ENCODE measurements at places on chromosomes 7 and 10.

DNA sequence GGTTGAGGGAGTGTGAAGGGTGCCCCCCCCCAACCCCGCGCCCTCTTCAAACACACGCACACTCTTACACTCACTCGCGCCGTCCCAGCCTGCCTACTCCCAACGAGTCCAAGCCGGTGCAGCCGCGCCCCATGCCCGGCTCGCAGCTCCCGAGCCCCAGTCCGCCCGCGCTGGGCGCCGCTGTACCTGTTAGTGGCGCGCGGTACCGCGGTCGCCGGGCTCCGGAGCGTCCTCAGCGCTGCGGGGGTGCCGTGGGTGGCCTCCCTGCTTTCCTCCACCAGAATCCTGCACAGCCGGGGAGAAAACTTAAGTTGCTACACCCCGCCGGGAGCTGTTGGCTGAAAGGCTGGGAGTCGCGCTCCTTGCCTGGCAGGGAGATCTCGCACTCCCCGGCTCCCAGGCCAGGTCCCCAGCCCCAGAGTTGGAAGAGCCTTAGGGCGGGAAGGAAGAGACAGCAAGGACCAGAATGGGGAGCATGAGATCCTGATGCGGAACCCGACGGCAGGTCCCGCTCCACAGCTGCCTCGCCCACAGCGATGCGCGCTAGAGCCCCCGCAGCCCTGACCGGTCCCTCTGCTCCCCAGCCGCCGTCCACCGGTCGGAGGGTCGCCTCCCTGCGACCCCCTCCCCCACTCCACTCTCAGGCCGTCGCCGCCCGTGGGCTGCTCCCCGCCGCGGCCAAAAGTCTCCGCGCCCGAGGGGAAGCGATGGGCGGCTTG is 863 bp downstream of the ST8SIA6 start:
- DNase-seq = peak; percentile 4

GRCh38 chr7:87328281-87328680 is 17.2 kb upstream of the CROT start:
- peak; percentile 24 for DNase-seq

- DNase-seq = no peak
Observed at GRCh38 chr10:60281792-60282353, 107.8 kb downstream of the ANK3 start.

DNA sequence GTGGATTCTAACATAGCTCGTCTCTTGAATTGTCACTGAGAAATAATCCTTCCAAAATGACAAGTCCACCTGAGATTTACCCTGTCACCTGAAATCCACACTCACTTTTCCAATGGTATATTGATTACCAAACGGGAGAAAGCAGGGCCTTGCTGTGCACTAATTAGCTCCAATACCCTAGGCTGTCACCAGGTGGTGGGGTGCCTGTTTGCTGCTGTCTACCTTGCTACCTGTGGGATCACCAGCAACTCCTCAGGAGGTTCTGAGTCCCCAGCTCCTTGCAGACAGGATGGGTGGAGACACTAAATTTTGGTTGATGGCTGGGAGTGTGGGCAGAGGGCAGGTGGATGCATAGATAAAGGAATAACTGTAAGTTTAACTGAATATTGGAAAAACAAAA is 237.2 kb upstream of the ZNF32 start:
- DNase-seq = no peak

DNA sequence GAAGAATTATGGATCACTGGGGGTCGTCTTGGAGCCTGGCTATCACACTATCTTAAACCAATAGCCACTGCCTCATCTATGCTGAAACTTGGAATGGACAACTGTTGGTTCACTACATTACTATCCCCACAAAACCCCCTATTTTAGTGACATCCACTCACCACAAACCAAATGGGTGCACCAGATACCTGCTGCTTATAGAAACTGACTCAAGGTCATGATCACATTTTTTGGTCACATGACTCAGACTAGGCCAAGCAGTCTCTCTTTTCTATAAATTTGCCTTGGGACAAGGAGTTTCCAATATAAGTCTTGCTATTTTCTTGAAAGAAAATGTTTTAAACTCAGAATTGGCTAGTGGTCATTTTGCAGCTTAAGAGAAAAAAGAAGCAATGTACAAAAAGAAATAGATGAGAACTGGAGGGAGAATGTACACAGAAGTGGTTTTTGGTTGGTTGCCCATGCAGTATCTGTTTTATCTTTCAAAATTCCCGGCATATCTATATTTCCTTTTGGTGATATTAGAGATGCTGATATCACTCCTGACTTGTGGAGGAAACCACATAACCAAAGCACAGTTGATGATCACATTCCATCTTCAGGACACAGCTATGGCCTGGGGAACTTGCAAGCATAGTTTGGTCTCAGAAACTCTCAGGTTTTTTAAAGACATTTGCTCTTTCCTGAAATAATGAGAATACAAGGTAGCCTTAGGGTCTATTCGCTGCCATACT is 85.2 kb upstream of the CACNA2D1 start:
- DNase-seq = no peak
